NCI-H1417 treated with DMSO at 0.1 percent for 48 hours (cell line): ENCODE measurements at places on chromosomes 7 and 10.

DNA sequence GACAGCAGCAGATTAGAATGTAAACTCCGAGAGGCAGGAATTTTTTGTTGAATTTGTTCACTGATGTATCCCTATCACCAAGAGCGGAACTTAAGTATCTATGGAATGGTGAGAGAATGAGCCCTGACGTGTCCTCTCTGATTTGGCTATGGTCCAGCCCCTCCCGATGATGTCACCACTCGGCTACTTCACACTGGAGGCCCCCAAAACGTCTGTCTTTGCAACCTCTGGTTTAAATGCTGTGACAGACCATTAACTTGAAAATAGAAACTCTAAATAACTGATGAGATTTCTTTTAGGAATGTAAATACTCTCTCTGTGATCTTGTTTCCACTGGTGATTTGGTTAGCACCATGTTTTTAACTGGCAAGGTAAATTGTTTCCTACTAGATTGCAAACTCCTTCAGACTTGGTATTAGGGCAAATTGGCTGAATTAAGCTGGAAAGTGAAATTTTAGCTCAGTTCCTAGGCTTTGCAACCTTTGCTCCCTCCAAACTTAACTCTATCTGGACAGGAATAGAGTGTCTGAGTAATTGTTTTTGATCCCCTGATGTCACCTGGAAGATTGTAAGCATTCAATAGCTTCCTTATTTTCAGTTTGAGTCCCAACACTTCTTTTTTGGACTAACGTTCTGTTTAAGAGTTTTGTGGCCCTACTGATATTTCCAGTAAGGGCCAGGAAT, 19.1 kb downstream of the SLC16A12 start:
- no peak for DNase-seq

DNA sequence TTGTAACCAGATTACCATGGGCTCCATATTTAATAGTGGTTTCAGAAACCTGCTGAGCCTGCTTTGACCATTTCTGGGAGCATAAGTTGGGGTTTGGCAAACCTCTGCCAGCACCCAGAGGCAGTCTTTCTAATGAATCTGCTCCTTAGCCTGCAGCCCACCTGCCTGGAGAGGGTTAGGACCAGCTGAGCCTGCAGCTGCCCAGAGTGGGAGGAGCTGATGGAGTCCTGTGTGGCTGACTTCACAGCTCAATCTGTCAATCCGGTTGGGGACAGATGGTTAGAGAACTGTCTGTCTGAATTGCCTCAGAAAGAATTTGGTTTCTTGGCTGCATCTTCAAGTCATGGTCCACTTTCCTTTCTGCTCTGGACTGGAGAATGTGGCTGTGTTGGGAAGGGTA, 444.6 kb downstream of the NRG3 start:
- DNase-seq: no peak

DNA sequence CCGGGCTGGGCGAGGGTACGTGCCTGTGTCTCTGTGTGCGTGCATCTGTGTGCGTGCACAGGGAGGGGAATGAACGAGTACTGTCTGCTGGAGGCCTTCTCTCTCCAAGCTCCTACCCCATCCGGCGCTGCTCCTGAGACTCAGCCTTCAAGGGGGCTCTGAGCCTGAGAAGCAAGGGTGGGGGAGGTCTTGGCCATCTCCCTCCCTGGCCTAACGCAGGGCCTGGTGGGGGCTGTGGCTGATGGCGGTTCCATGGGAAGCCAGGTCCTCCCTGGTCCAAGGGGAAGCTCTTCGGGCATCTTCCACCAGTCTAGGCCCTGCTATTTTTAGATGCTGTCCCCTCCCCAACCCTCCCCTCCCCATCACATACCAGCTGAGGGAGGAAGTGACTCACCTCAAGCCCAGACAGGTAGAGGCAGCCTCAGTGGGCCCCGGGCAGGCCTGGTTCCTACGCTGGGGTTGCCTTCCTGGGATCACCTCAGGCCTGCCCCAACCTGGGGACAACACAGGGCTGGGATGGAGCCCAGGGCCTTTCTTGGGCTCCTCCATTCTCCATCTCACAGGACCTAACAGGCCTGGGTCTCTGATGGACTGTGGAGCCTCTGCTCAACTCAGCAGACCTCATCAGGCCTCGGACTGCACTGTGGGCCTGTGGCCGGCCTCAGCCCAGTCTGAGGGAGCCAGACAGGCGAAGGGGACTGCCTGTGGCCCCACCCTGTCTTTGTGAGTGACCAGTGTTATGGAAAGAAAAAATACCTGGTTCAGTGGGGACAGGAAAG, 32.2 kb downstream of the DNAJB12 start:
- no peak for DNase-seq

- DNase-seq: no peak
Observed at GRCh38 chr7:149217570-149217969, 21.9 kb upstream of the ZNF212 start.

- DNase-seq: no peak
Observed at GRCh38 chr7:151232917-151233701, 826 bp downstream of the CHPF2 start.

DNA sequence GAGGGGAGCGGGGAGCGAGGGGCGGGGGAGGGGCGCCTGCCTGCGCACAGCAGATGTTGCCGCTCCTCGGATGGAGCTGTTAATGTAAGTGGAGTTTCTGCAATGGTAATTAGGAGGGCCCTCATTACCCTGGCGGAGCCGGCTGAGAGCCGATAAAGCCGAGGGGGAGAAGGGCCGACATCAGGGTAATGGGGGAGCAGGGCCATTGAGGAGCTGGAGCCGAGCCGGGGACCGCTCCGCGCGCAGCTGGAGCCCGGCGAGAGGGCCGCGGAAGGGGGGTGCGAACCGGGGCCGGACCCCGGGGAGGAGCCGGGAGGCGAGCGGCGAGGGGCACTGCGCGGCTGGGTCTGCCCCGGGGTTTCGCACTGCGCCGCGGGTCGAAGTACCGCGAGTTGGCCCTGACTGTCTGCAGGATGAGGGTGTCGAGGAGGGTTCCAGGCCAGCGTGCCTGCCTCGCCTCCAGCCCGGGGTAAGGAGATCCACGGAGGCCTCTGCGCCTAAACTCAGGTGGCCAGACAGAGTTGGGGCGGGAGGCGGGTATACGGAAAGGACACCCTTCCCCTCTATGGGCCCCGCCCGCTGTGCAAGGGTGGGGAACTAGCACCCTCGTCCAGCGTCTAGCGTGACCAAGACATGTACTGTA, 55.0 kb upstream of the LBX1 start:
- DNase-seq: no peak

GRCh38 chr10:100562008-100562672, 26.4 kb downstream of the HIF1AN start:
- DNase-seq: no peak

DNA sequence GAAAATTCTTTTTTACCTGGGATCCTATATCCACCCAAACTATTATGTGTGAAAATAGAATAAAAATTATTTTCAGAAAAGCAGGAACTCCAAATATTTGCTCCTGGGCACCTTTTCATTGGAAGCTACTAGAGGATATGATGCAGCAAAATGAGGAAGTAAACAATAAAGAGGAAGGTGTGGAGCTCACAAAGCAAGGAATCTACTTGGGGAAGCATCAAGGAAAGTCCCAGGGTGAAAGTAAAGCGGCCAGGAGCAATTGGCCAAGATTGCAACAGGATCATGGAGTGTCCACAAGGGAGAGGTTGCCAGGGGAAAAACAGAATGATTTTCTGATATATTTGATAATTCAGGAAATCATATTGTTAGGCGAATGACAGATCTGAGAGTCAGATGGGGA, 80.8 kb downstream of the CARD11 start:
- no peak for DNase-seq

DNA sequence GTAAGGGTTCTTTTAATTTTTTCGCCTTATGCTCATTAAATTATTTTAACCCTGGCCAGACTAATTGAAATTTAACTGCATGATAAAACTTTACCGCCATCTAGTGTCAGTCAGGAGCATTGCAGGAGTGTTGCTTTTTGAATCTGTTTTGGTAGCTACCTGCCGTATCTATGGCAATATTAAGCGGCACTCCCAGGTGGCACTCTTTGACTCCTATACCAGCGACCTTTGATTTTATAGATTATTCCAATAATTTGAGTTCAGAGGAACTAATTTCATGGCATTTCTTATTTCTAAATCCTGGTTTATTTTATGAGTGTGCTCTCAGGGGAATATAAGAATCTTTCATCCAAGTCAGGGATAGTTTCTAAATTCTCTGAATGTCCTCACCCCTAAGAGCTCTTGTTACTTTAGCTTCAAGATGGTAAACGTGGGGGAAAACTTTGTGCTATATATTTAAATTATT, 198.9 kb downstream of the REEP3 start:
- peak; percentile 7 for DNase-seq

DNA sequence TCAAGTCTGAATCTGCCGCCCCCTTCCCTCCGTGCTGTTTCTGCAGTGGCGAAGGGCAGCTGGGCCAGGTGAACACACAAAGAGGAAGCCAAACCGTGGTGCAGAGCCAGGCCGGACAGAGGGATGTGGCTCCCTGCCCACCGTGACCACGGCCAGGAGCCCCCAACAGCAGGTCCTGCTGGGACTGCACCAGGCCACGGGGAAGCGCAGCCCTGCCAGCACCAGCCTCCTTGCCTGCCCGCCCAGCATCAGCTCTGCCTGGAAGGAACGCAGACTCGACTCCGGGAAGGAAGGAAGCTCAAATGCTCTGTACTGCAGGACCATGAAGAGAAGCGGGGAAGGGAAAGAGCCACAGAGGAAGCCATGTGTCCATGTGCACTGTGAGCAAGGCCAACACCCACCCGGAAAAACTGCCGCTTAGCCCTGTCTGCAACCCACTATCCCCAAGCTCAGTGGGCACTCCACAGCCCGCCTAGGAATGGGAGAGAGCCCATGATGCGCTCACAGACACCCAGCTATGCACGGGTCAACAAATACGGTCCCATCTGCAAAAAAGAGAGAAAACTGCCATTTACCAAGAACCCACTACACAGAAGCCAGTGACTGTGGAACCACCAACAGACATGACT, 19.0 kb downstream of the GPER1 start:
- no peak for DNase-seq

DNA sequence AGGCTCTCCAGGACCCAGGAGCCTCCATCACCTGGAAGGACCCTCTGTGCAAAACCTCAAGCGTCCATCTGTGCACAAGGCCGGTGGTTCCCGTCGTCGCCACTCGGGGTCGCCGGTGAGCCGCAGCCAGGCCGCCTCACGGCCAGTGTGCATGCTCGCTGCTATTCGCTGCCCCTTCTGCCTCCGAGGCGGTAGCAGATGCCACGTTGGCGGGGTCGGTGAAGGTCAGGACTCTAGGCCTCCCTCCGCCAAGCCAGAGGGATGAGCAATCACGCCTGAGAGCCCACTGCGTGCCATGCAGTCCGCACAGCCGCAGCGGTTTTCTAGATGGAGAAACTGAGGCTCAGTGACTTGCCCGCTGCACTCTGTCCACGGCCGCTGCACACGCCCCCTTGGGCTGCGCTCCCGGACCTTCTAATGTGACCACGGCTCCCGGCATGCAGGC, 5.7 kb downstream of the UPK3B start:
- no peak for DNase-seq

GRCh38 chr10:127146661-127147060, 49.7 kb downstream of the INSYN2A start:
- no peak for DNase-seq

- no peak for DNase-seq
Observed at GRCh38 chr10:125003146-125003900, 61.4 kb downstream of the ZRANB1 start.

- DNase-seq: no peak
Observed at GRCh38 chr7:36599645-36600313, 124.5 kb downstream of the AOAH start.

DNA sequence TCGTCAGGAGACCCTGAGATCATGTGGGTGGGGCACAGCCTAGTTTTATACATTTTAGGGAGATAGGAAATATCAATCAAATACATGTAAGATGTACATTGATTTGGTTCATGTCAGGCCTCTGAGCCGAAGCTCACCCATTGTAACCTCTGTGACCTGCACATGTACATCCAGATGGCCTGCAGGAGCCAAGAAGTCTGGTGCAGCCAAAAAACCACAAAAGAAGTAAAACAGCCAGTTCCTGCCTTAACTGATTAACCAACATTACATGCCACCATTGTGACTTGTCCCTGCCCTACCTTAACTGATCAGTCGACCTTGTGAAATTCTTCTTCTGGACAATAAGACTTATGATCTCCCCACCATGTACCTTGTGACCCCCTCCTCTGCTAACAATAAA, 16.0 kb upstream of the LRRC61 start:
- no peak for DNase-seq

DNA sequence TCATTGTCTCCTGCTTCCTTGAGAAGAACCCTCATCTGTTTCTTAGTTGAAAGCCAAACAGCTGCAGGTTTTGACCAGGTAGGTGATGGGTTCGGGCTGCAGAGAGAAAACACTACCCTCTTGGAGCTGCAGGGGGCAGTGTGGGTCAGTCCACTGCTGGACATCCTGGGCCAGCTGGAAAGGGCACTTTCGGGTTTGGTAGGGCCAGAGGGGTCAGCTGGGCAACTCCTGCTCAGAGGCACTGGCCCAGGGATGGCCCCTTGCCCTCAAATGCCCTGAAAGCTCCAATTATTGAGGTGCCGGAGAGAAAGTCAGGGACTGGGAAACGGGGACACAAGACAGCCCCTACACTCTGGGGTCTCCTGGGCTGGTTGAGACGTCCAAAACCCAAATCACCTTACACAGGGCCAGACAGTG, 90.7 kb downstream of the MKI67 start:
- DNase-seq: no peak

- no peak for DNase-seq
Observed at GRCh38 chr10:44715136-44715535, 196.0 kb upstream of the TMEM72 start.

DNA sequence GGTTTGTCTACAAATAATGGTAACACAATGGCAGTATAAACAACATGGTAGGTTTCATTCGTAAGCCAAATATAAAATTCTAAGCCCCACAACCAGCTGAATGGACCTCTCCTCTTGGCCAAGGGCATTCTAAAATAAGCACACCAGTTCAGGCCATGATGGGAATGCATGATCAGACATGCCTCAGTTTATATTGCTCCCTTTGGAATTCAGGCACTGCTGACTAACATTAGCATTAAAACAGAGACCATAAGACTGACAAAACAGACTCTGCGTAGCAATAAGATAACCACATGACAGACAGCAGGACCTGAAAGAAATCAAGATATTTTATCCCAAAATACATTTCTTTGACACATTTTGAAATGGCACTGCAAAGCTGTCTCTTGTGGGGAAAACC, 125.8 kb downstream of the FAM107B start:
- no peak for DNase-seq

GRCh38 chr7:50196719-50197118, 103.7 kb upstream of the ZPBP start:
- no peak for DNase-seq
